ENCODE measurements at places on chromosomes 16 and 17. TPM values are rescaled to one million over a fixed set of nuclear protein-coding genes. Genes with fewer than 3 reads are reported as not detected.

MYH2 gene
- total RNA-seq: not detected

GRCh38 chr17:46983782-46984181 lies 4.7 kb upstream of the RPRML start:
- no peak for DNase-seq

NGFR gene
- total RNA-seq: 291 TPM

DNA sequence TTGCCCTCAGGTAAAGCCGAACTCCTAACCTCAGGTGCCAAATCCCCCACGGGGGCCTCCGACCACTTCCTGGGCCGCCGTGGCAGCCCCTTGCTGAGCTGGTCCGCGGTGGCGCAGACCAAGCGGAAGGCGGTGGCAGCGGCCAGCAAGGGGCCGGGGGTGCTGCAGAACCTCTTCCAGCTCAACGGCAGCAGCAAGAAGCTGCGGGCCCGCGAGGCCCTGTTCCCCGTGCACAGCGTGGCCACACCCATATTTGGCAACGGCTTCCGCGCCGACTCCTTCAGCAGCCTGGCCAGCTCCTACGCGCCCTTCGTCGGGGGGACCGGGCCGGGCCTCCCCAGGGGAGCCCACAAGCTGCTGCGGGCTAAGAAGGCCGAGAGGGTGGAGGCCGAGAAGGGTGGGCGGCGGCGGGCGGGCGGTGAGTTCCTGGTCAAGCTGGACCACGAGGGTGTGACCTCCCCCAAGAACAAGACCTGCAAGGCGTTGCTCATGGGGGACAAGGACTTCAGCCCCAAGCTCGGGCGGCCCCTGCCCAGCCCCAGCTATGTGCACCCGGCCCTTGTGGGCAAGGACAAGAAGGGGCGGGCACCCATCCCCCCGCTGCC lies 51.6 kb downstream of the ACTG1 start:
- DNase-seq: no peak

GRCh38 chr17:55444471-55445441 lies 23.1 kb upstream of the MMD start:
- no peak for DNase-seq
